Stimulated activated CD8-positive, alpha-beta memory T cell treated with anti-CD3 and anti-CD28 coated beads, Interleukin-4, amount 100 ng/mL, for 48 hours (primary cell): ENCODE measurements at places on chromosomes 16 and 17.

DNA sequence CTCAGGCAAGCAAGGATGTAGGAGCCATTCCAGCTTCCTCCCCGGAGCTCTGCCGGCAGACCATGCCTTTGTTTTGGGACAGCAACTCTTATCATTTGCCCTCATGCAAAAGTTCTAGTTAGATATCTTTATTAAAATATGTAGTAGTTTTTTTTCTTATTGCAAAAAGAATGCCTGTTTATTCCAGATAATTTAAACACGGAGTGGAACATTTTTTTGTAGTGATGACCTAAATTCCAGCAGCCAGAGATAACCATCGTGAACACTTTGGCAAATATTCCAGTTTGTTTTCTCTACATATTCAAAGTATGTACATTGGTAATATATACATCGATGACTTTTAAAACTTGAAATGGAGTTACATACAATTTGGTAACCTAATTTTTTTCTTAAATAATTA lies 54.8 kb downstream of the CRISPLD2 start:
- DNase-seq: no peak

DNA sequence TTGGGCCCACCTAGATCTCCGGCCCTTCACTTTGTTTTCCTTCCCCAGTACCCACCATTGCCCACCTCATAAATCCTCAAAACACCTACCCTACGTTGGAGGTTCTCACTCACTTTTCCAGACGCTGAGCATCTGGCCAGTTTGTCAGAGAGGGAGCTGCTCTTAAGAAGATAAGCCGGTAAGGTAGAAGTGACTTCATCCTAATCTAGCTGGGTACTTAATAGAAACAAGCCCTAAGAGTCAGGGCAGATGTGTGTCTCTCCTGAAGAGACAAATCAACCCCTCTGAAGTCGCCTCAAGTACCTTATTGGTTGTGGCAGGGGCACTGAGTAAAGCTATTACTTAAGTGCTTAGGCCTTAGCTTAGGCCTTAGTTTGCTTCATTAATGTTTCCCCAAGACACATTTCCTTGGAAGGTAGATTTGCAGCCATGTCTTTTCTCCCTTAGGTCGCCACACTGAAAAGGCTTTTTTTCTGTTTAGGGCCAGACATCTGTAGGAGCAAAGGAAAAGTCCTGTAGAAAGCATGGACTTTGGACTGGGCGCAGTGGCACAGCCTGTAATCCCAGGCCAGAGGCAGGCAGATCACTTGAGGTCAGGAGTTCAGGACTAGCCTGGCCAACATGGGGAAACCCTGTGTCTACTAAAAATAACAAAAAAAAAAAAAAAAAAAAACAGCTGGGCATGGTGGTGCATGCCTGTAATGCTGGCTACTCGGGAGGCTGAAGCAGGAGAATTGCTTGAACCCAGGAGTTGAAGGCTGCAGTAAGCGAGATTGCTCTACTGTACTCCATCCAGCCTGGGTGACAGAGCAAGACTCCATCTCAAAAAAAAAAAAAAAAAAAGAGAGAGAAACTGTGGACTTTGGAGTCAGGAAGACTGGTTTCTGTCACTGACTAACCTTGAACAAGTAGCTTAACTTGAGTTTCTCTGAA lies 1.0 kb downstream of the TACO1 start:
- no peak for DNase-seq

DNA sequence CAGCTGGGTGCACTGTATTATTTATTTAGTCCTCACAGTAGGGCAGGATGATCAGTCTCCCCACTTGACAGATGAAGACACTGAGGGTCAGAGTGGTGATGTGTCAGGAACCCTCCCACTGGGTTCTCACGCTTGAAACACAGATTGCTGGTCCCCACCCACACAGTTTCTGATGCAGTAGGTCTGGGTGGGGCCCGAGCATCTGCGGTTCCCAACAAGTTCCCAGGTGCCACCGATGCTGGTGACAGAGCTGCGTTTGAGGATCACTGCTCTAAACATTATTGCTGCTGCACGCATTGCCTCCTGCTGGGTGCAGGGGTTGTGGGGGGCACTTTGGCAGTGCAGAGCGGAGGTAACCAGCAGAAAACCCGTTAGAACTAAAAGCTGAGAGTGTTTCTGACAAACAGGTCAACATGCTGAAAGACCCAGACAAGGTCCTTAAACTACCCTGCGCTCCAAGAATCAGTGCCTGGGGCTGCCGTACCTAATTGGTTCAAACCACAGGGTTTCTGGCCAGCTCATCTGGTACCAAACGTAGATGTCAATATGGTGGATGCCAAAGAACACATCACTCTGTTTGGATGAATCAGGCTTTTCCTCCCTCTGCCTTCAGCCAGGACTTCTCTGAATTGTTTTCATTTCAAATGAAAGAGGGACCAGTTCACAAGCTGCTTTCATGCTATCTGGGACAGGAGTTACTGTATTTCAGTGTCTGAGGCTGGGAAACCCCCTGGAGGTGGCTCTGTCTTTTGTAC lies 76.0 kb downstream of the ABCC1 start:
- DNase-seq: peak; percentile 72

DNA sequence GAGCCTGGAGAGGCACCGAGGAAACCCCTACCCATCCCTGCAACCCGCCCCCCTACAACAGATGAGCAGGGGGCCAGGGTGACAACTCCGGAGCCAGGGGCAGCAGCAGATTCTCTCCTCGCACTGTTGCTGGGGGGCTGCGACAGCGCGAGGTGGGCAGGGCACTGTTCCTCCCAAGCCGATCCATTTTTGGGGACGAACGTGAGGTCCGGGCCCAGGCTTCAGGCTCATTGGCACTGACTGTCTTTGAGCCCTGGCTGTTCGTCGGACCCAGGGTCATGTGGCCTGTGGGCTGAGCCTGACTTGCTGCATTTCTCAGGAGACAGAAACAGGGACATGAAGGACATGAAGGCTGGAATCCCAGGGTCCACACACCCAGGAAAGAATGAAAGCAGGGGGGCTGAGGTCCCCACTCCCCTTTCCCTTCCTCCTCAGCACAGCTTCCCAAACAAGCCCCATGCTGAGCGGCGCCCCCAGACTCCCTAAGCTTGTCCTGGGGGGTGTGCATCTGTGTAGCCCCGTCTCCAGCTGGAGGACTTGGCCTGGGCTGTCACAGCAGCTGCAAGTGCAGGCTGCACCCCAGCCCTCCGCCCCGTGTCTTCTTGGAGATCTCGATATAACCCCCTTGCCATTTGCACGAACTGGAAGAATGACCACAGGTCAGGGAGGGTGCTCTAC lies 18.7 kb downstream of the CEP295NL start:
- DNase-seq: no peak

GRCh38 chr17:19830061-19830460 lies 37.7 kb downstream of the ULK2 start:
- no peak for DNase-seq

GRCh38 chr17:78709751-78710181 lies 72.3 kb downstream of the CYTH1 start:
- no peak for DNase-seq

DNA sequence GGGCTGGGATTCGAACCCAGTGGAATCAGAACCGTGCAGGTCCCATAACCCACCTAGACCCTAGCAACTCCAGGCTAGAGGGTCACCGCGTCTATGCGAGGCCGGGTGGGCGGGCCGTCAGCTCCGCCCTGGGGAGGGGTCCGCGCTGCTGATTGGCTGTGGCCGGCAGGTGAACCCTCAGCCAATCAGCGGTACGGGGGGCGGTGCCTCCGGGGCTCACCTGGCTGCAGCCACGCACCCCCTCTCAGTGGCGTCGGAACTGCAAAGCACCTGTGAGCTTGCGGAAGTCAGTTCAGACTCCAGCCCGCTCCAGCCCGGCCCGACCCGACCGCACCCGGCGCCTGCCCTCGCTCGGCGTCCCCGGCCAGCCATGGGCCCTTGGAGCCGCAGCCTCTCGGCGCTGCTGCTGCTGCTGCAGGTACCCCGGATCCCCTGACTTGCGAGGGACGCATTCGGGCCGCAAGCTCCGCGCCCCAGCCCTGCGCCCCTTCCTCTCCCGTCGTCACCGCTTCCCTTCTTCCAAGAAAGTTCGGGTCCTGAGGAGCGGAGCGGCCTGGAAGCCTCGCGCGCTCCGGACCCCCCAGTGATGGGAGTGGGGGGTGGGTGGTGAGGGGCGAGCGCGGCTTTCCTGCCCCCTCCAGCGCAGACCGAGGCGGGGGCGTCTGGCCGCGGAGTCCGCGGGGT lies at the start of gene CDH1:
TSS of gene CDH1 (plus strand) at position 247 of the 684 bp plus-strand sequence. CDS start at position 371, 124 bp downstream.
- DNase-seq: peak; percentile 46

DNA sequence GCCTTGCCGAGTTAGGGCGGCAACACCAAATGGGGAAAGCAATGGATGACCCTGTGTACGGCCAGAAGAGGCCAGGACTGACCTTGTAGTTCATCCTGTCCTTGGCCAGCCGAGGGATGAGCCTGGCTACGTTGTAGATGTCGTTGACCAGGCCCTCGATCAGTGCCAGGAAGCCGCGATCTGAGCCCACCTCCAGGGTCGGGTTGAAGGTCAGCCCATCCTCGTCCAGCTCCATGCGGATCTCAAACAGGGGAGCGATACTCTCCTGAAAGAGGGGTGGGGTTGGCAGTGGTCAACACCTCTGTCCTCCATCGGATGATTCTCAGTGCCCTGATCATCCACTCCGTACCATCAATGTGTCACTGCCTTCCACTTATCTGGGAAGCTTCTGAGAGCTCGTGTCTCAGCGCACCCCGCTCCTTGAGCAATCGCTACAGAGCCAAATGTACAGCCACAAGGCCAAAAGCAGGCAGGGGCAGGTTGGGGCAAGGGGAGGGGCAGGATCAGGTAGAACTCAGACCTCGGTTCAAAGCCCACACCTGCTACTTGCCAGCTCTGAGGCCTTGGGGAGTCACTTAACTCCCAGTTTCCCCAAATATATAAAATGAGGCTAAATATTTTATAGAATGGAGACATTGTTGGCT lies 39.9 kb downstream of the DNAH17 start:
- DNase-seq: no peak

DNA sequence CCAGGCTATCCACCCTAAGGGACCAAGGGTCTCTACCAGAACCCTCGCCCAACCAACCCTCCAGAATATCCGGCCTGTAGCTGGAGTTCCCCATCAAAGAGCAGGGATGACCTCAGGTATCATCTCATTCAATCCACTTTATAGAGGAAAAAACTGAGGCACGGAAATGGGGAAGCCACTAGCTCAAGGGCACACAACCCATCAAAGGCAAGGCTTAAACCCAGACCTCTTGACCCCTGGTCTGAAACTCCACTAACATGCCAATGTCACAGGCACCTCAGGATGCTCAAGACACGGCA lies 1.6 kb downstream of the TBC1D10B start:
- no peak for DNase-seq

- peak; percentile 89 for DNase-seq
Observed at GRCh38 chr17:2266045-2266864, 37.3 kb downstream of the SMG6 start.

GRCh38 chr17:43915559-43915958 lies 8.2 kb upstream of the MPP2 start:
- no peak for DNase-seq

DNA sequence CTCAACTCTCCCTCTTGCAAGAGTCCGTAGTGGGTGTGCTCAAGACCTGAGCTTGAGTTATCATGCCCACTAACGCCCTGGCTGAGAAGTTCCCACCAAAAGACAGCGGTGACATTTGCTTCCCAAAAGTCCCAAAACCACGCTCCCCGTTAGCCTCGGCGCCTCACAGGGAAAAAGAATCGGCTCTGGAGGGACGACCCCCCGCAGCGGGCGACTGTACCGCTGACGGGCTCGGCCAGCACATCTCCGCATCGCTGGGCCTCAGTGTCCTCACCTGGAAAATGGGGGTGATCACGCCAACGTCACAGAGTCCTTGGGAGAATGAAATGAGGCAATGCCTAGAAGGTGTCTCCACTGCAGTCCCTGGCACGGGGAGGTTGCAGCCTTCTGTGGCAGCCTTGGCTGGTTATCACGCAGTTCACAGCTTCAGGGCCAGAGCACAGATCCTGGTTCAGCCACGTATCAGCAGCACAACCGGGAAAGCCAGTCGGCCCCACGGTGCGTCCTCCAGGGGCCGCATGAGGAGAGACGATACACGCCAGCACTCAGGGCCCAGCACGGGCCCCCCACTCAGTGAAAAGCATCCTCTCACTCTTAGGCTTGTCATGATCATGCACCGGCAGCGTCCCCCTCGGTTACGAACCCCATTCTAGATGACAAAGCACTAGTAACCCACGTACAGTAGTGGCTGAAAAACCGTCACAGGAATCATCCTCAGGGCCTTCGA lies 32.9 kb downstream of the NXN start:
- no peak for DNase-seq

DNA sequence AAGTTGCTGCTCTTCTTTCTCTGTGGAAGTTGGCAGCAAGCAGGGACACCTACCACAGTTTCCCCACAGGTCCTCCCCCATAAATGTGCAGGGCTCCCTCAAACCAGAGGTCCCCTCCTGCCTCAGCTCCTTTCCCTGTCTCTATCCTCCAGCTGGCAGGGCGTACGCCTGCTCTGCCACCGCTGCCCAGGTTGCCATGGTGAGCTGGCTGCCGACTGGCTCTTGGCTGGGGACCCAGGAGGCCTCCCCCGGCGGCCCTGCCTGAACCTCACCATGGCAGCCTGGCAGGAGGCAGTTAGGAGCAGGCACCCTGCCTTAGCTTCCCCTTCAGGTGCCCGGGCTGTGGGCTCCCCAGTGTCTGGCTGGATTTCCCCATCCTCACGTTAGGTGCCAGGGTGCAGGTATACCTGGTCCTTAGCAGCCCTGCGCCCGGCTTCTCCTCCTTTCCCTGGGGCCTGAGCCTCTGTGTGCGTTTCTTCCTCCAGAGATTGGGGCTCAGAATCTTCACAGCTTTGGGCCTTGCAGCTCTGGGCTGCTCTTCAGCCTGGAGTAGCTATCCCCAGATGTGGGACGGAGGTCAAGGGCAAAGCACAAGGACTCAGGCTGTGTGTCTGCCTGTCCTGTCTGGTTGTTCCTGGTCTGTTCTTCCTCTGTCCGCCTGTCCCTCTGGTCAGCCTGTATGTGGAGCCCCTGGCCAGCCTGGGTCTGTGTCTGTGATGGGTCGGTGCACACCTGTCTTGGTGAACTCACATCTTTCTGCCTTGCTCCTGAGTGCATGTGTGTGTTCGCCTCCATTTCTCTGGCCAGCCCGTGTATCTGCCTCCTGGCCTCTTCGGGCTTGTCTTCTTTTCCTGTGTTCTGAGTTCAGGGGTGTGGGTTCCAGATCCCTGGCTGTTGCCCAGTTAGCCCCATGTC lies 15.7 kb downstream of the GJD3 start:
- DNase-seq: no peak

DNA sequence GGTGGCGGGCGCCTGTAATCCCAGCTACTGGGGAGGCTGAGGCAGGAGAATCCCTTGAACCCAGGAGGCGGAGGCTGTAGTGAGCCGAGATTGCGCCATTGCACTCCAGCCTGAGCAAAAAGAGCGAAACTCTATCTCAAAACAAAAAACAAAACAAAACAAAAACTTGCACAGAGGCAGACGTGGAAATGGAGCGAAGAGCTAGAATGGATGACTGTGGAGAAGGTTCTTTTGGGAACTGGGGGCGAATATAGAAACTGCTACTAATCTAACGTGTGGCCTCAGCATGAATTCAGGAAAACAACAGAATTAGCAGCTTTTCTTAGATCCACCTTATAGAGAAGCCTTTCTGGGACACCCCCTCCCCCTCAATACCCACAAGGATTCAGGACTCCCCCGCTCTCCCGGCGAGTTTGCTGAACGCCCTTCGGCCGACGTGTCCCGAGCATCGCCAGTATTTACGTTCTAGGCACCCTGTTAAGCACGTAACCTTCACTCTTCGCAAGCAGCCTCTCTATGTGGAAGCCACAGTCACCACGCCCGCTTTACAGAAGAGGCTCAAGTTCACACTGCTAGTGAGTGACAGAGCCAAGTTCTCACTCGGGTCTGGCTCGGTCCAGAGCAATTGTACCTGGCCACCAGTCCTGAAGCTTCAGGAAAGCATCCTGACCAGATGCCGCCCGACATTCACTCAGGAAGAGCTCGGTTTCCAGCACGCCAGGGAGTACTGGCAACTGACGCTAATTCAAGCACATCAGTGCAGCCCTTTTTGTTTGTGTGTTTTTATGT lies 13.3 kb upstream of the ABR start:
- no peak for DNase-seq

- DNase-seq: no peak
Observed at GRCh38 chr16:70576431-70577255, 53.0 kb downstream of the SF3B3 start.
